ENCODE measurements at places on chromosomes 6 and 20.

GRCh38 chr6:101663100-101663499 lies 269.6 kb downstream of the GRIK2 start:
- no peak for DNase-seq

DNA sequence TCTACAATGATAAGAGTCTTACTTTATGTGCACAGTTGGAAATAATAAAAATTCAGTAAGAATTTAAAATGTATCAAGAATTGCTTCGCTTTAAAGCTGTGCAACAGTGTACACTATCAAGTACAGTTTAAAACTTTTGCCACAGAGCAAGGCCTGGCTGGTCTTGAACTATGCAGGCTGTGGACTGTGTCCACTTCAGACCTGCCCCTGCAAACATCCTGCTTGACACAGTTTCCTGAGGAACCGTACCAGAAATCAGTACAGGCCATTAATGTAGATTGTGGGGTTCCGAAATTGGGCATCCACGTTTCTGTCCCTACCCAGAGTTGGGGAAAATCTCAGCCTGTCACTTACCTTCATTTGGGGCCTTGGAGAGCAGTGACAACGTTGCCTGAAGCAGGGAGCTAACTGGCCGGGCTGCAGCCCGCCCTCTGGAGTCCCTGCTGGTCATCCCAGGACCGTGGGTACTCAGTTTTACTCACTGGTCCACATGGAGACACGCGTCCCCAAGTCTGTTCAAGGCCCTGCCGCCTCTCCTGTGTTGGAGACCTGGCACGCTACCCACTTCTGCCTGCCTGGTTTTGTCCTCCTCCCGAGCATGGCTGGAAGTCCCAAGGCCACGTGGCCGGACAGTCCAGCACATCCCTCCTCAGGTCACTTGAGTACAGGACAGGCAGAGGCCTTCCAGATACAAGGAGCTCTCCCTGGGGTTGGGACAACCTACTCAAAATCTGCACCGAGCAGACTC lies 8.4 kb downstream of the NINL start:
- no peak for DNase-seq

GRCh38 chr20:62168890-62169435 lies 13.9 kb upstream of the MTG2 start:
- no peak for DNase-seq

DNA sequence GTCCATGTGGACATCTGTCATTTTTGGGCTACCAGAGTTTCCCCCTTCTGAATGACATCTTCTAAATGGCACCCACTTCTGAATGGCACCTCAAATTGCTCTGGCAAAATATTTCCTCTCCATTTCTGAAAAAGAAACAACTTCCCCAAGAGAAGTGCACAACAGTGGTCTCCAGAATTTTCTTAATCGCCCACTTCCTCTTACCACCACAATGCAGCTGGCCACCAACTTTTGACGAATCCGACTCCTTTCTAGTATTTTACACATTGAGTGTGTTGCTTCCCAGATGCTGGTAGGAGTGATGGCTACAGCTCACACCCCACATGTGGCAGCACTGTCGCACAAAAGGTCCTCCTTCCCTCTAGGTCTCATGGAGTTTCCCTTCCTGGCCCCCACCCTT lies 216.1 kb downstream of the FOXA2 start:
- no peak for DNase-seq

- no peak for DNase-seq
Measured at GRCh38 chr6:146946559-146946958, 257.7 kb upstream of the STXBP5 start.

- DNase-seq = no peak
Measured at GRCh38 chr6:4347877-4348276, 212.5 kb upstream of the ECI2 start.

DNA sequence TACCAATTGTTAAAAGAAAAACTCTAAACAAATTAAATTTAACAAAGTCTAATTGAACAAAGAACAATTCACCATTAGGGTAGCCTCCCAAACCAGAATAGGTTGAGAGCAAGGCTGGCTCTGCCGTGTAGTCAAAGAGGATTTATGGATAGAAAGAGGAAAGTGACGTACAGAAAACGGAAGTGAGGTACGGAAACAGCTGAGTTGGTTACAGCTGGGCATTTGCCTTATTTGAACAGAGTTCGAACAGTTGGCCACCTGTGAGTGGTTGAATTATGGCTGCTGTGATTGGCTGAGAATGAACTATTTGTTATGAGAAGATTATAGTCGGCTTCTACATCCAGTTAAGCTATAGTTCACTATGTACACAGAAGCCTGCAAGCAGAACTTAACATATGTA lies 18.5 kb upstream of the ISM1 start:
- no peak for DNase-seq

DNA sequence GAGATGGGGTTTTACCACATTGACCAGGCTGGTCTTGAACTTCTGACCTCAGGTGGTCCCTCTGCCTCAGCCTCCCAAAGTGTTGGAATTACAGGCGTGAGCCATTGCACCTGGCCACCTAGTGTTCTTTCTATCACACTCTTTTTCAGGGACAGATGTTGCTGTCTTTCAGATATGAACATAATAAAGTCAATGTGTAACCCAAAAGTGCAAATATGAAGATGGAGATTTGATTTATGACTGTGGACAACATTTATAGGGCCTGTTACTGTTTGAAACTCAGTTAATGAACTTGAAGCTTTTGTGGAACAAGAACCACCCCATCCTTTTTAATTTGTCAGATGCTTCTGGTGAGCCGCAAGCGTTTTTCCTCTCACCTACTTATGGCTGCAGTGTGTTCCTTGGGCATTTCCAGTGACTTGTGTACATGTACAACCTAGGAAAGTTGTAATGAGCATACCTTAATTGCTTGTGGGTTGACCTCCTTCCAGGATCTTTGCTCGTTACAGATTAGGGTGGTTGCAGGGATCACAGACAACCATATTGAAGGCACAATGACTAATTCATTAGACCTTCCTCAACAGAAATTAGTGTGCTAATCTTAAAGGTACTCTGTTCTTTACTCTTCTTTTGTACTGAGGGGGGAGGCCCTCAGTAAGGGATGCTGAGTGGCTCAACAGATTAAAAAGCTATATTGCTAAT lies 6.8 kb downstream of the TBPL1 start:
- no peak for DNase-seq

GRCh38 chr6:22149501-22150367 lies 147.1 kb downstream of the PRL start:
- DNase-seq = no peak

DNA sequence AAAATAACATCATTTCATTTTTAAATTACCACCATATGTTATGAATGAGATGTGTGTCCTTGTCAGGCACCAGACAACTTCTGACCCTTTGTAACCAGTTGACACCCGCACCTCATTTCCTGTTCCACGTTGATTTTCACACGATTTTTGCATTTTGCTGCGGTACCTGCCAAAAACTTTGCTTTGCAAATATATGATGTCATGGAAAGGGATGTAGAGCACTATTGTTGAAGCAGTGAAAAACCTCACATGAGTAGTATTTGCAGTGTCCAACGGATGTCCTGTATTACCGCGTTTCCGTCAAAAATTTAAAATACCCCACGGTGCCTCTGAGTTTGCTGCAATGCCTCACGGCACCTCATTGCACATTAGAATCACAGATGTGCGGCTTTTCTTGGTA lies 115.6 kb downstream of the MTHFD1L start:
- DNase-seq = no peak

DNA sequence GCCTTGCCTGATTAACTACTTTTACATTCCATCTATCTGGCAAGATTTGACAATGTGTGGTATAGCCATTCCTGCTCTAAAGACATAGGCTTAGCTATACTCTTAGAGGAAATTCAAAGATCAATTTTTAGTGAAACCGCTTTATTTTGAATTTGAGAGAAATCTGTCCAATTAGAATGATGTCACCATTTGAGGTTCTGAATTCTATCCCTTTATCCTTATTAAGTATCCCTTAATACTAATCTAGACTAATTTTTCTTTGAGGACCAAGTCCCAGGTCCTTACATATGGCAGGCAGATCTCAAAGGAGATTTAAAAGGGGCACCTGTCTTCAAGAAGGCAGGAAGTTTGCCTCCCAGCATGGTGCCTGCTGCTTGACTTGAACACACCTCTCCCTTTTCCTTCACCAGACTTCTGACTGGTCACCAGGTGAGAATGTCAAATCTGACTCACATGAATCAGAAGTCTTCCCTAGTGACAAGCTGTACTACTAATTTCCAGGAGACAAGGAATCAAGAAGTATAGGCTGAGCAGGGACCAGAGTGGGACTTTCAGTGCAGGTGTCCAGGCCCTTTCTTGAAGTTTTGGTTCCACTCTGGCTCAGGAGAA lies 15.0 kb upstream of the MRAP2 start:
- DNase-seq = no peak

DNA sequence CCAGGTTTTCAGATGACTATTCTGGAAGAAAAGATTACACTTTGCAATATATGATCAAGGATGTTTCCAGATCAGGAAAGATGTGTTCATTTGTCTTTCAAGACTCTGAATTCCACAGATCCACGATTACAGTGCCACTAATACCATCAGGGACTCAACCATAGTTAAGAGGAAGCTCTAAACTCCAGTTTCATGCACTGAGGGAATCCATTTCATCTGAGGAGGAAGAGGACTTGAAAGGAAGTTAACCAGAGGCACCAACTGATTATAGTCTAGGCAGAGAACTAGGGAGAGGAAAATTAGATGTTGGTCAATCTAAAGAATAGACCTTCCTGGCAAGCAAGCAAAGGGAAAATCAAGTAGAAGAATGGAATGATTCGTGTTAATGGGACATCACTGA lies 218.3 kb upstream of the PRDM1 start:
- no peak for DNase-seq

- DNase-seq = no peak
Measured at GRCh38 chr20:41533537-41534136, 84.5 kb downstream of the CHD6 start.

DNA sequence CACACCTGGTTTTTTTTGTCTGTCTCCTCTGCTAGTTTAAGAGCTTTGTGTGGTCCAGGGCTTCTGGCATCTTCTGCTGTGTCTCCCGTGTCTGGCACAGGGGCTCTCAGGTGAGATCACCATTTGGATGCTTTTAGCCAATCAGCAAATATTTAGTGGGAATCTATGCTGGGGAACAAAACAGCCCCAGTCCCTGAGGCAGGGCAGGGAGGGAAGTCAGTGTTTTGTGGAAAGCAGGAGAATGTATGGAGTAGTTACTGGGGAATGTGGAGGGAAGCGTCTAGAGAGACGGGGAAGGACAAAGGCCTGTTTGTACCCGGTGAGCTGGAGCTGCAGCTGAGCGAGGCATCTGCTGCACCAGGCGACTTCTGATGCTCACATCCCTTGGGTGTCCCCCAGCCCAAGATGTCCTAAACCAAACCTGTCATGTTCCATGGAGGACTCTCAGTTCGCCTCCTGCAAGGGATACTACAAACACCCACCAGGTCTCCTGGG lies 49.3 kb upstream of the NNAT start:
- no peak for DNase-seq

GRCh38 chr6:147806697-147807096 lies 298.2 kb downstream of the SAMD5 start:
- DNase-seq = no peak

GRCh38 chr20:38321959-38322598 lies 18.1 kb downstream of the BPI start:
- DNase-seq = no peak

DNA sequence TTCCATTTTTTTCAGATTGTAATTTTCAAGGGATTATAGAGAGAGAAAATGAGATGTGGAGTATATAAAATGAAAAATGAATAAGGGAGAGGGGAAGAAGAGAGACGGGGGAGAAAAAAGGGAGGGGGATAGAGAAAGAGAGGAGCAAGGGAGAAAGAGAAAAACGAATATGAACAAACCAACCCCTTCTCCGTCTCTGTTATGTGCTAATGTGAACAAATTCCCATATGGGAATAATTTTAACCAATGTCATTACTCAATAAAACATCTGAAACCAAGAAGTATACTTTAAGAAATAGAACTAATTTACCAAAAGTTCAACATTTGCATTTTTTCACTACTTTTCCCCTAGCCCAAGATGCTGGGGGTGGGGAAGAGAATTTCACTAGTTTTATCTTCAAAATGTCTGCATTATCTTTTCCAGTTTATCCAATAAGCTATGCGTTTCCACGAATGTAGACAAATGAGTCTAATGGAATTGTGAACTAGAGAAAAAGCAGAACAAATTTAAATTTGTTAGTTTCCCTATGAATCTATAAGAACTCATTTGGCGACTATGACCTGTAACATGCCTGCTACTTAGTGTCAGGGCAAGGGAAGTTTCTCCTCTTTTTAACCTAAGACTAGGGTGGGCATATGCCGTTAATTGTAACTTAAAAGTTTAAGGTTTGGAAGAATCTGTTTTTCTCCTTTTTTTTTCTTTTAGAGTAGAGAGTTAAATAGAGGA lies 286.3 kb downstream of the BTBD9 start:
- no peak for DNase-seq

DNA sequence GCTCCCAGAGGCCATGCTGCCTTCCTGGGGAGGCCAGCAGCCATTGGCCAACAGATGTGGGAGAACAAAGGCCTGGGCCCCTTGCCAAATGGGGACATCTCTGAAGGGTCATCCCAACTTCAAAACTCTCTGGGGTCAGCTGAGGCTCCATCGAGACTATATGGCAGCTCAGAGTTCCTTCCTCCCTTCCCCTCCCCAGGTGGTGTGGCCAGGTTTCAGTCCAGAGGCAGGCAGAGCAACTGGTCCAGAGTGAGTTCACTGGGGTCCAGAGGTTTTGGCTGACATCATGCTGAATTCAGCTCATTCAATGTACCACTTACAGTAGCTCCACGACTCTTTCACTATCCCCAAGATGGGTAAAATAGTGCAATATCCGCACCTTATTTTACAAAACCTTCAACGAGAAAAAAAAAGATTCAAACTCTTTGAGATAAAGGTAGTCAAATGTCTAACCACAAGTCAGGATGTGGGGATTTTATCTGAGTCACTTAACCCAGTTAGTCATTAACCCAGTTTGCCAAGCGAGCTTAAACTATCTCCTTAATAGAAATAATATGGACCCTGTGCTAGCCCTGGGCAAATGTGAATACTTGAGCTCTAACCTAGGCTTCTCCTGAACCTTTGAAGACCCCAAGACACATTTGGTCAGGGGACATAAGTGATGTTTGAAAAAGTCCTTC lies 108.4 kb upstream of the PLEKHG1 start:
- no peak for DNase-seq

DNA sequence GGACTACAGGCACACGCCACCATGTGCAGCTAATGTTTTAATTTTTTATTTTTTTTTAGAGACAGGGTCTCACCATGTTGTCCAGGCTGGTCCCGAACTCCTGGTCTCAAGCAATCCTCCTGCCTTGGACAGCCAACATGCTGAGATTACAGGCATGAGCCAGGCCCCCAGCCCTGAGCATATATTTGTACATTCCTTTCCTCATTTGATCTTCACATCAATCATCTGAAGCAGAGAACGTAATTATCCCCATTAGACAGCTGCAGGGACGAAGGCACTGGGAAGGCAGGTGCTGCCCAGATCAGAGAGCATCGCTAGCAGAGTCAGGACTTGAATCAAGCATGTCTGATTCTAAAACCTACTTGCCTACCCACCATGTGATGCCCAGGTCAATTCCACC lies 41.0 kb upstream of the SIRPA start:
- DNase-seq = no peak

Data from GF-D8 (cell line).